ENCODE measurements at places on chromosomes 6 and 20. TPM values are rescaled to one million over a fixed set of nuclear protein-coding genes. Genes with fewer than 3 reads are reported as not detected.
A peak's percentile ranks its signal among the peaks of the same experiment; 100 is the strongest.

- DNase-seq: no peak
These were observed 370.9 kb upstream of the MARCKS start for GRCh38 chr6:113486199-113486598.

DNA sequence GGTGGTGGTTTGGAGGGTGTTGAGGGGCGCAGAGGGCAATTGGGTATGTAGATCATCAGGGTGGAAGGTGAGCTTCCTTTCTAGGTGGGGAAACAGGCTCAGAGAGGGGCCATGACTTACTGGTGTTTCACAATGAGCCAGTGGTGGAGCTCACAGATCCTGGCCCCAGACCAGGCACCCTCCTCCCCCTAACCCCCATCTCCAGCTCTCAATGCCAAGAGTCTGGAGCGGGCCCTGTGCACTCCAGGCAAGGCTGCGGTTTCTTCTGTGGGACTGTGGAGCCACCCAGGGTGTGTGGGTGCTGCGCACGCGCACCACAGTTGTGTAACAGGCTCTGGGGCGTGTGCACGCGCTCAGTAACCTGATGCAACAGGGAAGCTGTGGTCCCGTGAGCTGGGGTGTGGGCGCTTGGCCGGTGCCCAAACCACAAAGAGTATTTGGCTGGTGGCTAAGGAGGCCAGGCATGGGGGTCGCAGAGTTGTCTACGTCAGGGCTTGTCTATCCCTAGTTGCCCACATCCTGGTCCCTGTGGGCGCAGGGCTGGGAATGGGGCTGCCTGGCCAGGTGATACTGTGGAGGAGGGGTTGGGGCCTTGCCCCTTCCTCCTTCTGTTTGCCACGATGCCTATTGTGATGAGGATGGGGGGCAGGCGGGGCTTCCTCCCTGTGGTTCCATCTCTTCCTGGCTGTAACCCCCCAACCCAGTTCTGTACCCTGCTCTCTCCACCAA, 37.5 kb upstream of the MRPS18A start:
- peak; percentile 36 for DNase-seq

The STX11 gene
- total RNA-seq: 2.0 TPM

The CAP2 gene
- 123 TPM for total RNA-seq

DNA sequence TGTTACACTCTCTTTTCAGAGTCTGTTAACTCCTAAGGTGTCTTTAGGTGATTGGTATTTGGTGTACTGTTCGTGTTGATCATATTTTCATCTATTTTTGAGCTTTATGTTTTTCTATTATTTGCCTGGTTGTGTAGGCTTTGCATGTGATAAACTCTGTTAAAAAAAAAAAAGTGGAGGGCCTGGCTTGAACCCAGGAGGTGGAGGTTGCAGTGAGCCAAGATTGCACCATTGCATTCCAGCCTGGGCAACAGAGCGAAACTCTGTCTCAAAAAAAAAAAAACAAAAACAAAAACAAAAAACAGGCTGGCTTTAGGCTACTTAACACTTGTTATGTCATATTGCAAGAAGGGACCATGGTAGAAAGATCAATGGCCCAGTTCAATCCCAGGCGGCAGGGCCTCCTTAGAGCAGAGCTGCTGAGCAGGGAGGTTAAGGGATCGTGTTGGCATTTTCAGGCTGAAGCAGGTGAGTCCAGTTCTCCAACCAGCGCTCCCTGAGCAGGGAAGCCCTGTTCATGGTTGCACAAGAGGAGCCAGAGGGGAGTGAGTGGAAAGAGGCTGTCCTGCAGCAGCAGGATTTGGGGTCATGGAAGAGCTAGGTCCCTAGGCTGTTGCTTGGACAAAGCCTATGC, 8.5 kb downstream of the PYGB start:
- DNase-seq: no peak

The ETV7 gene
- 1.4 TPM for total RNA-seq

The MOXD1 gene
- total RNA-seq: 15.8 TPM

DNA sequence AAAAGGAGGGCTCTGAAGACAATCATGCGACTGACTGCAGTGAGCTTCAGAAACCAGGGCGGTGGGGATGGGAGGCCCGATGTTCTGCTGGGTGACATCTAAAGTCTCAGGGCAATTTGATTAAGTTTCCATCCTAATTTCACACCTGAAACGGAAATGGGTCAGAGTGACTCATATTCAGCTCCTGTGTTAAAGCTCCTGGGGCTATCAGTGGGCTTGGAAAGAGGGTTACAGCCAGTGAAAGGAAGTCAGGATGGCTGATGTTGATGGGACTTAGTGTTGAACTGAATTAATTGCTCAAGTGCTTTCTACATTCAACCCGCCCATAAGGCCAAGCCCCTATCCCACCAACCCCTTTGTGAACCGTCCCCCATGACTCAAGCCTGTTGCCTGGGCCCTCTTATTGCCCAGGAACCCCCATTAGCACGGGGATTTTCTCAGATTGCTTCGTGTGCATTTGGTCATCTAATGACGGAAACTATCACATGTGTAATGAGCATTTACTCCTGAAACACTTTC, 47.1 kb upstream of the TBC1D7 start:
- DNase-seq: no peak

- peak; percentile 63 for DNase-seq
These were observed 29.3 kb upstream of the TBC1D7 start for GRCh38 chr6:13357551-13358075.

The FRK gene
- 2.4 TPM for total RNA-seq

DNA sequence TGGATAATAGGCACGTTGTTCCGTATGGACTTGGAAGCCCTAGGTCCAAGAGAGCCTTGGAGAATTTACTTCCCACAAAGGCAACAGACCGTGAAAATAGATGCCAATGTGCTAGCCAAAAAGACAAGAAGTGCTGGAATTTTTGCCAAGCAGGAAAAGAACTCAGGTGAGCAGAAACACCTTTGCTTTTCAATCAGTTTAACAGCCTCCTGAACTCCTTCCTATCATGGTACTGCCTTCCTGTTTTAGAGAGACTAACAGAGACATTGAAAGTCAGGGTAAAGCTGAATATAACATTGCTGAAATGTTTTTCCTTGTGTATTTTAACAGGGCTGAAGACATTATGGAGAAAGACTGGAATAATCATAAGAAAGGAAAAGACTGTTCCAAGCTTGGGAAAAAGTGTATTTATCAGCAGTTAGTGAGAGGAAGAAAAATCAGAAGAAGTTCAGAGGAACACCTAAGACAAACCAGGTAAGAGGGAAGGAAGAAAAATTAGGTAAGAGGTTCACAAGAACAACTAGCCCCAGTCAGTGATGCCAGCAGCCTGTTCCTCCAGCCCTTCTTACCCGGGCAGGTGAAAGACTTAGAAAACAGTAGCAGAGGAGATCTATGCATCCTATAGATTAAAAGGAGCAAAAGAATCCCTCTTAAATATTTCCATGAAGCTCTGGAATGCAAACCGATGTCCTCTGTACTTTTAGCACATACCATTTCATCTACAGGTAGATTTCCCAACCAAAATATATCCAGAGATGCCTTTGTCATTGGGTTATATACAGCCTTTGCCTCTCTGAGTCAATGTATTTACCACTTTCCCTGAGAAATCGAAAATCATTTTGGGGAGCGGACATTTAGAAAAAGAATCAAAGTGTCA, 4.0 kb downstream of the EDN1 start:
- DNase-seq: no peak

- DNase-seq: no peak
These were observed 896.7 kb upstream of the MAP3K7 start for GRCh38 chr6:91483415-91484105.

The PTGIS gene
- total RNA-seq: 3.1 TPM

Measured in dorsolateral prefrontal cortex (tissue), 122 donors.